ENCODE measurements at places on chromosomes 6 and 20.

GRCh38 chr20:3980260-3981131 is 34.9 kb downstream of the RNF24 start:
- no peak for DNase-seq

DNA sequence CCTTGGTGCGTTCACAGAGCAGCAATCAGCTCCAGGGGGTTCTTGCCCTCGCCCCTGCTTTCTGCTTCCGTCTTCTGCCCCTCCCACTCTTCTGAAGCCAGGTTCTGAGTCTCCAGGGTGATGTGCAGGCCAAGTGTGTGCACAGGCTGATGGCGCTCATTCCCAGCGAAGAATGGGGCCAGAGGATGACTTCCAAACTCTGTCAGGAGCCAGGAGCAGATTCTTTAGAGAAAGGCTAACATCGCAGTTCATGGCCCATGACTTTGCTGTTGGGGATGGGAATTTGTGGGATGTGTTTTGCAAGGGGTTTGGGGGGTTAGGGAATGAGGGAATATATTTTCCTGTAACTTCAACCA is 56.1 kb upstream of the CCN6 start:
- DNase-seq = no peak

- no peak for DNase-seq
These were observed 268.5 kb upstream of the EXOC2 start for GRCh38 chr6:961407-961960.

DNA sequence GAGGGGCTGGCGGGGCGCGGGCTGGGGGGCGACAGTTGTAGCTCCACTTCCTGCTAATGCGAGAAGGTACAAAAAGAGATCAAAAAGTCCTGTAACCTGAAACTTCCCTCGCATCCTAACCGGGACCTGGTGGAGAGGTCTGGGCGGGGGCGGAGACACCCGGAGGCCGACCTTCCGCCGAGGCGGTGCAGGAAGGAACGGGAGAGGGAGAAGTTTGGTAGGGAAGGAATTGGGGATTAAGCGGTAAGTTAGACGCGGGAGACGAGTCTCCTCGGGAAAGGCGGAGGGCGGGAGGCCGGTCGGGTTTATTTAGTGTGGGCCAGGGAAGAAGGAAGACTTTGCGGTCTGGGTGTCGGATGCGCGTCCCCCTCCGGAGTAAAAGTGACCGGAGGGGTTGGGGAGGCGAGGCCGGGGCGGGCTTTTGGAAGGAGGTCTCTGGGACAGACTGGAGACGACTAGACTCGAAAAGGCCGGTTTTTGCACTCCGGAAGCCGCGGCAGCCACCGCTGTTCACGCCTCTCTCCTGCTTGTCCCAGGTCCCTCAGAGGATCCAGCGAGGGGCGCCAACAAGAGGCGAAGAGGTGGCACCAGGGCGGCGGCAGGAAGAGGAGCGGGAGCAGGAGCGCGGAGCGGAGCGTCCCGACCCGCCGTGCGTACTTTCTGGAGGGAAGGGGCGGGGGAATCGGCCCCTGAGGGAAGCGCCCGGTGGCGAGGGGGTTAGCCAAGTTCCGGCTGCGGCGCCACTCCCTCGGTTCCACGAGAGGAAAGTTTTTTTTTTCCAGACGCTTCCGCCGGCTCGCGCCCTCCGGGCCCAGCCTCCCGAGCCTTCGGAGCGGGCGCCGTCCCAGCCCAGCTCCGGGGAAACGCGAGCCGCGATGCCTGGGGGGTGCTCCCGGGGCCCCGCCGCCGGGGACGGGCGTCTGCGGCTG is 734 bp downstream of the TPBG start:
- no peak for DNase-seq

DNA sequence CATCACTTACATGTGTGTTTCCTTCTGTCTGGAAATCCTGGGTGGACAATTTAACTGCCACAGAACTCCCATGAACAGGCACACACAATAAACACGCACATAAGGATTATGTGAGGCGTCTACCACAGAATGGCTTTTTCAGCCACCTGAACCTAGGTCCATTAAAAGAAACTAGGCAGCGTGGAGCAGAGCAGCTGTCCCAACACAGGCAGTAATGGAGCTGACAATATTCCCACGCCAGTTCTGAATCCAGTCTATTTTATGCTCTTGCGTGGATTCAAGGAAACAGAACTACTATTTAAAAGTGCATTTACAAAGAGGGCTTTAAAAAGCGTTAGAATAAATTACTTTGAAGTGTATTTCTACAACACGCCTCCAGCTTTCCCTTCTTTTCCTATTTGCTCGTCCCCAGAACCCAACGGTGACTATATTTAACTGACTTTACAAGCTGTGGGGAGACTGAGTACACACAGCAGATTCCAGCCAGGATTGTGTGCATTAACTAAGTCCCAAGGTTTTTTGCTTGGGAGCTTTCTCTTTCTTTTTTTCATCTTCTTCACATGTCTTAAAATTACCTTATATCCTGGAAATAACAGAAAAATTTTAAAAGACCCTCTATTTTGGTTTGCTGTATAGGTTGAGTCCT is 95.9 kb downstream of the GMDS start:
- DNase-seq = no peak

DNA sequence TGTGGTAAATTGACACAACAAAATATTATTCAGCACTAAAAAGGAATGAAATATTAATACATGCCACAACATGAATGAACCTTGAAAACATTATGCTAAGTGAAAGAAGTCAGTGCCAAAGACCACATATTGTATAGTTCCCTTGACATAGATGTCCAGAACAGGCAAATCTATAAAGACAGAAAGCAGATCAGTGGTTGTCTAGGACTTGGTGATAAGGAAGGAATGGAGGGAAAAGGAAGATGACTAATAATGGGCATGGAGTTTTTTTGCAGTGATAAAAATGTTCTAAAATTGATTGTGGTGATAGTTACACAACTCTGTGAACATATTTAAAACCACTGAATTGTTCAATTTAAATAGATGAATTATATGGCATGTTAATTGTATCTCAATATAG is 32.5 kb downstream of the TBX18 start:
- no peak for DNase-seq

DNA sequence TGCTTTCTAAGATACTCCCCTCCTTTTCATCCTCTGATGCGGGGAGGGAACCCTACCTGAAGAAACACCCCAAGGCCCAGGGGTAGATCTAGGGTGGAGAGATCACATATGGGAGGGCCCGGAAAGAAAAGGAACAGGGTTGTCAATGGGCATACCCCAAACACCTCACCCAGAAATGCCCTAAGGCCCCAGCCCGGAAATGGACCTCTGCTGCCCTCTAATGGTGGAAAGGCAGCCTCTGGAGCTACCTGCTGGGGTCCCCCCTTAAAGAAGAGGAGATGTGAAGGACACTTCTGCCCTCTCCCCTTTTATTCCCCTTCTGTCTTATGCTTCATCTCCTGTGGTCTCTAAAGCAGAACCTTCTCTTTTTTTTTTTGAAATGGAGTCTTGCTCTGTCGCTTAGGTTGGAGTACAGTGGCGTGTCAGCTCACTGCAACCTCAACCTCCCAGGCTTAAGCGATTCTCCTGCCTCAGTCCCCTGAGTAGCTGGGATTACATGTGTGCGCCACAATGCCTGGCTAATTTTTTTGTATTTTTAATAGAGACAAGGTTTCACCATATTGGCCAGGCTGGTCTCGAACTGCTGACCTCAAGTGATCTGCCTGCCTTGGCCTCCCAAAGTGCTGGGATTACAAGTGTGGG is 458 bp upstream of the ARMC12 start:
- no peak for DNase-seq

- DNase-seq = no peak
These were observed 94.8 kb upstream of the PTPRT start for GRCh38 chr20:43284486-43284885.

Data from HFF-Myc (cell line).